ENCODE measurements at places on chromosomes 5 and 9. TPM values are rescaled to one million over a fixed set of nuclear protein-coding genes. Genes with fewer than 3 reads are reported as not detected.

GRCh38 chr5:179837076-179838011, 16.6 kb downstream of the SQSTM1 start:
- no peak for DNase-seq

GRCh38 chr5:119336262-119336661, 19.6 kb upstream of the TNFAIP8 start:
- no peak for DNase-seq

DNA sequence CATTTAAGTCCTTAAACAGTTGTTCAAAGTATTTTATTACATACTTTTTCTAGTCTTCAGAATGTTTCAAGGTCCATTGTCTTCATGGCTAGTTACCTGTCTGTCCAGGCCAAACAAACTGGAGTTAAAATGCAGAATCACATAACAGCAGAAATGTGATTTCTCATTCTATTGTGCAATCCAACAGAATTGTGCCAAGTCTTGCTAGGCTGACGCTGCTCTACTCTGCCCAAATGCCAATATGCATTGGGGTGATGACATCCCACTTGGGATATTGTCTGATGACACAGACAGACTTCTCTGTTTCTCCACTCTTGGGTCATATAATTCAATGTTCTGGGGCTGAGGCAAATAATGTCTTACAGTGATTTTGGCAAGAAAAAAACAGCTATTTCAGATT, 5.2 kb upstream of the SLC22A5 start:
- no peak for DNase-seq

DNA sequence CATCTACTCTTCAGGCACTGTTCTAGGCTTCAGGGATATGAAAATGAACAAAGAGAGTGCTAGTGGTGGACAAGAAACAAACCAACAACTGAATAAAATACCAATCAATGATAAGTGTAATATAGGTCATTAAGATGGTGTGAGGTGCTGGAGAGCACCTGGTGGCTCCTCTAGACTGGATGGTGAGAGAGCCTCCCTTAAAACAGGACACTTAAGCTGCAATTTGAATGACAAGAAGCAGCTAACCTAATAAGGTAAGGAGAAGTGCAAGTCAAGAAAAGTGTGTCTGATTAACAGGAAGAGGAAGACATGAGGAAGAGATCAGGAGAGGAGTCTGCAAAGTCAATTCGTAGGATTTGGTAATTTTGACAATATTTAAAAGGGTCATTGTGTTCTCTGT, 23.1 kb downstream of the JAKMIP2 start:
- no peak for DNase-seq

DNA sequence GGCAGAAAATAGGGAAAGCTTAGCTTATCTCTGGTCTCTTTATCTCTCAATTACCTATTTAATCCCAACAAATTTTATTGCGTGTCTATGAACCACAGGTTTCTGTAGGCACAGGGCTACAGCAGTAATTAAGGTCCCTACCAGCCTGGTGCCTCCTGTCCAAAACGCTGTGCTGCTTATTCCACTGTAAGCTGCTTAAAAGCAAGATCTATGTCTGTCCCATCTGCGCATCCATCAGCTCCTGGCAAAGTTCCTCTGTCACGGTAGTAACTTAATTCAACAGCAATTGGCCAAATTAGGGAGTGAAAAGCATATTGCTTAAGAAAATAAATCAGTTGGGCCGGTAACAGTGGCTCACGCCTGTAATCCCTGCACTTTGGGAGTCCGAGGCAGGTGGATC, 235.8 kb upstream of the VLDLR start:
- DNase-seq = no peak

The OGN gene
- total RNA-seq = 10.0 TPM

DNA sequence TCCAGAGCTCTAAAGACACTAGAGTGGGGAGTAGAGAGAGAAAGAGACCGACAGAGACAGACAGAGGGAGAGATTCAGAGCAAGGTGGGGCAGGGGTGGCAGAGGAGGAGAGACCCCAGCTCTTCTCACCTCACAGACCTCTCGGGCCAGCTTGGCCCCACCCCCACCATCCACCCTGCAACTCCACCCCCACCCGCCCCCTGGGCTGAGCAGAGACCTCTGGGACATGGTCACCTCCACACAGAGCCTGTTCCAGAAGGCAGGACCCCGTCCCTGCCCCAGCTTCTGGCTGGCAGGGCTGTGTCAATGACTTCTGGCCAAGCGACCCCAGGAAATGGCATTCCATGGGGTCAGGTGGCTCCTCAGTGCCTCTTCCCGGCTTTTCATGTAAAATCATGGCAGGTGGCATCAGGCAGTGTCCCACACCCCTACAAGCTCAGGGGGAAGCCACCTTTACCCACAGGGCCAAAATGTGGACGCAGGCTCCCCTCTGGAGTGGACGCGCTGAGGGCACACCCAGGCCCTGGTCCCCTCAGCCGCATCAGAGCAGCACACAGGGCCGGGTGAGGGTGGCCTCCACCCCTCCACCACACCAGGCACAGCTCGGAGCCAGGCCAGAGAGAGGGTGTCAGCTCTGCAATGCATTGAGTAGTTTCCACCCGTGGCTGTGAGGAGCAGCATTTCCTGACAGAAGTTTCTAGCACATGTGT, 131.2 kb upstream of the LPCAT1 start:
- DNase-seq = peak; percentile 22

DNA sequence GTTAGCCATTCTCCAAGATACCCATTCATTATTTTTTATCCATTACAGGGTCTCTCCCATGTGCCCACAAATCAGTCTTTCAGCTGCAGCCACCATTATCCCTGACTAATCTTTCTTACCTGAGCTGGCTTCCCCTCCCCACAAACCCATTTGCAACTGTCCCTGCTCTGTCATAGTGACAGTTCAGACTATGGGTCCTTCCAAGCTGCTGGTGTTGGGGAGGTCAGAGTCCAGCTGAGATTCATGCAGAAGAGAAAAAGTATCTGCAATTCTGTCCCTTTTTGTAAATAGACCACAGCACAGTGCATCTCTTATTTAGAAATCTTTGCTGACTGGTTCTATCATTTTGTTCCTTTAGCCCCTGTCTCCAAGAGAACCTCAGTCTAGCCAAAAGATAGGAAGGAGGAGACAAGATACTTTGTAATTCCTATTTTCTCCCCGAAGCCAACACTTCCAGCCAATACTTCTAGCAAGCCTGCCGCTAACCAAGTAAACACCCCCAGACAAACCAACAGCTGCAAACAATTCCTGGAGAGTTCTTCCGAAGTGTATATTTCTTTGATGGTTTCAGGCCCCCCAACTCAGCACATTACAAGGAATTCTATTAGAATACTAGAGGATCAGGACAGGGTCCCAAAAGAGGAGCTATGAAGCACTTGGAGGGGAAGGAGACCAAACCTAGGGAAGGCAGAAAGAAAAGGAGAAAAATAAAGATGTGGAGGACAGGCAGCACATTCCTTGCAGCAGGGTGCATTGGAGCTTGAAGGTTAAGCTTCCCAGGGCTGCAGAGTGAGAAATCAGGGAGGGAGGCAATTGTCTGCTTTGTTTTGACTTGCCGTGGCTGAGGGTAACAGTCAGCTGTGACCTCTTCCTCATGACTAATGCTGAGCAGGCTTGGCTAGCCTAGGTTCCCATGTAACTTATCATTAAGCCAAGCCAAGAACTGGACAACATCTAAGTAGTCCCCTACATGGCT, 148.5 kb downstream of the SGCD start:
- peak; percentile 39 for DNase-seq

DNA sequence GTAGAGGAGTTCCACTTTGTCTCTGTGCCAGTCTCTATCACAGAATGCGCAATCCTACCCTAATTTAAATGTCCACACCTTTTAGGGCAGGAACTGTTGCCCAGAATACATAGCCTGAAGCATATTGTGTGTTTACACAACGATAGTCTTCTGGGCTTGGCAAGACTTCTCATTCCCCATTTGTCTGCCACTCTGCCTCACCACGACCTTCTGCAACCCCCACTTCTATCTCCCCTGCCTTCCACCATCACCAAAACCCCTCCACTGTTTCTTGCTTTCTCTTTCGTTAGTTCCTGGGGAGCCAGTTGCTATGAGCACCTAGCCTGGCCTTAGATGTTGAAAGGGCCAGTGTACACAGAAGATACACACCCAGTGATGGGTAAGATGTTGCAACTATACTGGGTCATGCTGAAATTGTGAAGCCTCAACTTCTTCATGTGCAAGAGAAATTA, 883 bp upstream of the RNF145 start:
- no peak for DNase-seq

DNA sequence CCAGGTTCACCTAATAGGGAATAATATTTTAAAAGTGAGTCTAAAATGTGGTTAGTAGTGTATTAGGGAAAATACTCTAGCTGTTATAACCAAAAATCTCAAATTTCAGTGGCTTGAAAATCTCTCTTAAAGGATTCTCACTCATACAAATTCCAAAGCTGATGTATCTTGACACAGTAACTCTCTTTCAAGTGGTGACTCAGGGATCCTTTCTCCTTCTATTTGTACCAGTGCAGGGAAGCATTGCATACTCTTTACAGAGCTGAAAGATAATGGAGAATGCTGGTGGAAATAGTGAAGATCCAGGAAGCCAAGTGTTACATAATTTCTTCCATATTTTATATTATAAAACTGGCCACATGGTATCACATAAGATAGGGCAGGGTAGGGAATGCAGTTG, 560.2 kb upstream of the CDH9 start:
- DNase-seq = no peak

- DNase-seq = no peak
These were observed 101.5 kb upstream of the GPBP1 start for GRCh38 chr5:57072218-57072892.
